ENCODE measurements at places on chromosomes 12 and 14.

- no peak for DNase-seq
Measured at GRCh38 chr14:102690509-102691286, 86.6 kb upstream of the TRAF3 start.

DNA sequence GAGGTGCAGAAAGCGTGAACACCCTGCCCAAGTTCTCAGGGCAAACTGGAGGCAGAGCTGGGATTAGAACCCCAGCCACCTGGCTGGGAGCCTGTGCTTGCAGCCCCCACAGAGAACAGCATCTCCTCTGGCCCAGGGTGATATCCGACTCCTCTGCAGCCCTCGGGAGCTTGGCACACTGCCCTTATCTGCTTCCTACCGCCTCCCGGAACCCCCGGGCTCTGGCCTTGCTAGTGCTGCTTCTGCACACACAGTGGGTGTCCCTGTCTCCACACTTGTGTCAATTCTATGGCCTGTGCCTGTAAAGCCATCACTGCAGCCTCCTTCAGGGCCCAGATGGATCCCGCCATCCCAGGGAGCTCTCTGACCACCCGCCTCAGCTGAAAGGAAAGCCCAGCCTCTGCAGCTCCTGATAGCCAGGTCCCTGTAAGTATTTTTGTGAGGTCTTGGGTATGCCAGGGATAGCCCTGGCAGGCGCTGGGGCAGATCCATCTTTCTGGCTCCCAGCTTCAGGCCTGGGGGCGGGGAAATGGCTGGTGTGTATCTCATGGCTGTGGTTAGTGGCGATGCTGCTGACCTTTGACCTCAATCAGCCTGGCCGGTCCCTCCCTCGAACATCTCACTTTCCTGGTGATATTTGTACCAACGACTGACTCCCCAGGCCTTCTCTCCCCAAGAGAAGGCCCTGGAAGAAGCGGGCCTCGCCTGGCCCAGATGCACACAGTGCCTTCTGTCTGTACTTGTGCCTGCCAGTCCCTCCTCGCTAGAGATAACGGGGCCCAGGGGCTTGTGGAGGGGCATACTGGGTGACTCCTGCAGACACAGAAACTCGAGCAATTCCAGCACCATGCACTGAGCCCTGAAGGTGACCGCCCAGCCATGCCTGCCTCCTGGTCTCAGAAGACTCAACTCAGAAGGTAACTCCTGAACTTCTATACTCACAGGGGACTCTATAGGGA lies 183.8 kb downstream of the CALM1 start:
- no peak for DNase-seq

- DNase-seq = no peak
Measured at GRCh38 chr14:102645746-102646440, 53.4 kb downstream of the RCOR1 start.

GRCh38 chr14:98167705-98168104 lies 1104.3 kb downstream of the BCL11B start:
- no peak for DNase-seq

- DNase-seq = peak; percentile 18
Measured at GRCh38 chr14:62029569-62029924, 267.3 kb downstream of the SNAPC1 start.

GRCh38 chr12:75374971-75375370 lies 15.9 kb upstream of the GLIPR1L2 start:
- no peak for DNase-seq
